ENCODE measurements at places on chromosomes 12 and 14.

DNA sequence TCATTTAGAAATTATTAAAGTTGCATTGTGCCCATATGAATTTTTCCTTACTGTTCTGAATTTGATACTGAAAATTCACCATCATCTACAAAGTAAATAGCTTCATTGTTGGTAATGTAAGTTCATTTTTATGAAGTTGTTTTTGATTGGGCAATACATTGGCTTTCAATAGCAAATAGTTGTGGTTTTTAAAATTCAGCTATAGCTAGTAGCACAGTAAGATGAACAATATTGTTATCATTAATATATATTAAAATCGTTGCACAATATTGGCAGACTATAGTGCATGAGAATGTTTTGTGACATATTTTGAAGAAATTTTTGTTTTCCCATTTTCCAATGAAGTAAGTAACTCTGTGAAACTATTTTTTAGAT is 575.0 kb downstream of the PRKD1 start:
- DNase-seq: no peak

GRCh38 chr12:131383741-131384543 is 326.9 kb upstream of the SFSWAP start:
- no peak for DNase-seq

GRCh38 chr14:61343471-61343870 is 22.1 kb downstream of the PRKCH start:
- DNase-seq: no peak

- DNase-seq: no peak
Measured at GRCh38 chr14:81655423-81656314, 122.0 kb upstream of the SEL1L start.

GRCh38 chr12:113403435-113404415 is at the start of gene SDS:
TSS of gene SDS (minus strand) at chr12:113403887. CDS start at chr12:113399708, 4,179 bp downstream.
- no peak for DNase-seq

GRCh38 chr14:62117010-62117750 is 355.0 kb downstream of the SNAPC1 start:
- DNase-seq: peak; percentile 49

DNA sequence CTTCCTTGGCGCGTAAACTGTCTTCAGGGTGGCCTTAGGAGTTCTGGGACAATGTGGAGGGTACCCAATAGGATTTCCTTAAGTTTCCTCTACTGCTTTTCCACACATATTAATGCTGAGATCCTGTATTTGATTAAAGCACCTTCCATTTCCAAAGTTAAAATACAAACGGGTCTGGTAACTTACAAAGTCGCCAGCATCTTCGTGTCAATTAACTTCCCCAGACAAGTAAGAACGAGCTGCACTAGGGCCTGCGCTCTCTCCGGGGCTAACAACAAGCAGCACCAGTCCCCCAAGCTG is 130.9 kb downstream of the NDUFA12 start:
- no peak for DNase-seq

DNA sequence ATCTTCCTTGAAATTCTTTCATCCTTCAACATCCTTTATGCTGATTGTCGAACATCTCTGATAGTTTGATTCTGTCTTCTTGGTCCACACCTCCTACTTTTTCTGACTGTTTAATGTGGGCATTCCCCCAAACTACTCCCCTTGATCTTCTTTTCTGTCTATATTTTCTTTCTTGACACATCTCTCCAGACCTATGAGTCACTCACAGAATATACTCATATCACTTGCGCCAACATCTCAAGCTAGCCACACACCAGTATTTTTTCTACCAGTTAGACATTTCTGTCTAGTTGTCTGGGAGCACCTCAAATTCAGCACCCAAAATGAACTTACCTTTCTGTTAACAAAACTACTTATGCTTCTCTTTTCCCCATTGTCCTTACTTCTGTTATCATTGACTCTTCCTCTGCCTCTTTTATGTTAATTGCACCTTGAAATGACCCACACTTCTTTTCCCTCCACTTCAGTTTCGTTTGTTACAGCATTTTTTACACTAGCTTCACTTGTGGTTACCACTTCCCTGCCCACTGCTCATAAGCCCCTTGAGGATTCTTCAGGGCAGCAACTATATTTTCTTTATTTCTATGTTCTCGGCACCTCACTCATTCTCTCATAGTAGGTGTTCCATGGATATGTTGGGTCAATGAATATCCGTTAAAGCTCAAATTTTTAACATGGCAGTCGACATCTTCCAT is 33.5 kb downstream of the TSHR start:
- no peak for DNase-seq

GRCh38 chr14:23929822-23930294 is 23.7 kb upstream of the DHRS4 start:
- DNase-seq: no peak

DNA sequence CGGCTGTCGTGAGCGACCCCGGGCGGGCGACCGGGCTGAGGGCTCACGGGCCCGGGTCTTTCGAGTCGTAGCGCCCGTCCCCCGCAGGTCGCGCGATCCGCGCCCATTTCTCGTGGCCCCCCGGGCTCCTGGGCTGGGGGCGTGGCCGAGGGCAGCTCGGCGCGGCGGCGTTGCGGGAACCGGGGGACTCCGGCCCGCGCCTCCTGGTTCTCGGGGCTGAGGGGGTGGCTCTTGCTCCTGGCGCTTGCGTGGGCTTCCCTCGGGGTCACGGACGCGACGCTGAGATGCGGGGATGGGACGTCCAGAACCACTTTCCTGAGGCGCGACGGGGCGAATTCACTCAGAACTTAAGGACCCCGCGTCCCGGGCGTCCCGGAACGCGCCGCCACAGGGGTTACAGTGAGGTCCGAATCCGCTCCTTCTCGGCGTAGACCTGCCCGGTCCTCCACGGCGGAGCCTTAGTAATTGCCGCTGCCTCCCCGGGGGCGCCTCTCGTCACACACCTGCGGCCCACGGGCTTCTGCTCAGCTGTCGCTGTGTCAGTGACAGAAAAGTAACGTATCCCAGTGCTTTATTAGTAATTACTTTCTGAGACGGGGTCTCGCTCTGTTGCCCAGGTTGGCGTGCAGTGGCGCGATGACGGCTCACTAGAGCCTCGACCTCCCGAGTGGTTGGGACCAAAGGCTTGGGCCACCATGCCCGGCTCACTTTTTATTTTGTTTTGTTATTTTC is 606 bp downstream of the EP400 start:
- no peak for DNase-seq

GRCh38 chr14:55446833-55447232 is 6.4 kb upstream of the TBPL2 start:
- DNase-seq: no peak

DNA sequence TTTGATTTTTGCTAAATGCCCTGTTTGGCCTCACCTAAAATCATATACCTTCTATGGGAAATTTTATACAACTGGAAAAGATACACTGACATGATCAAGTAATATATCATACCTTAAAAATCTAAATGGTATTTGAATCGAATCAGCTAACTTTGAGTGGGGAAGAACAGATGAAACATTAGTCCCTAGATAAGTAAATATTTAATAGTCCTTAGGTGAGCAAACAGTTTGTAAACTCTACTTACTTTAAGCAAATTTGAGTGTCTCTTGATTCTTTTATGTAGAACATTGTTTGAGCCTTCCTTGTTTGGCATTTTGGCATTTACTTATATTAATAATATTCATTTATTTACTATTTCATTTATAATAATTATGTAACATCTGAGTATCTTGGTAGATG is 195.7 kb upstream of the GARIN2 start:
- no peak for DNase-seq

DNA sequence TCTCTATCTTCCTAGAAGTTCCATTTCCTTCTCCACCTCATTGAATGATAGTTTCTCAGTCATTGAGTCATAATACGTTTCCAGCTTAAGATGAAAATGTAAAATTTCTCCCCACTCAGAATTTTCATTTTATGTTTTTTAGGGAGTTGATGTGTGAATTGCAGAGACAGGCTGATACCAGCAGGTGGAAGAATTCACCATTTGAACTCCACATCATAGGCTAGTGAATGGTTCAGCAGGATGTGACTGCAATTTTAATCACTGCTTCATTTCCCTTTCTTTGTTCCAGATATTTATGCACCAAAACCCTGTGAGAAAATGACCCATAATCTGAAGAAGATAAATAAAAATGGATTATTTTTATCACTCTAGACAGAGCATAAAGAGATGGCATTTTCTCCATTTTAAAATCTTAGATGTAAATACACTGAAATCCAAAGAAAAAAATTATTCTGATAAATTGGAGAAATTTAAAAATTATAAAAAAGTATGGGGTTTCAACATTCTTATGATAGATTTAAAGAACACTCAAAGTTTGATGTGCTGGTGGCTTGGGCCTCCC is 10.6 kb upstream of the PYGL start:
- DNase-seq: no peak

DNA sequence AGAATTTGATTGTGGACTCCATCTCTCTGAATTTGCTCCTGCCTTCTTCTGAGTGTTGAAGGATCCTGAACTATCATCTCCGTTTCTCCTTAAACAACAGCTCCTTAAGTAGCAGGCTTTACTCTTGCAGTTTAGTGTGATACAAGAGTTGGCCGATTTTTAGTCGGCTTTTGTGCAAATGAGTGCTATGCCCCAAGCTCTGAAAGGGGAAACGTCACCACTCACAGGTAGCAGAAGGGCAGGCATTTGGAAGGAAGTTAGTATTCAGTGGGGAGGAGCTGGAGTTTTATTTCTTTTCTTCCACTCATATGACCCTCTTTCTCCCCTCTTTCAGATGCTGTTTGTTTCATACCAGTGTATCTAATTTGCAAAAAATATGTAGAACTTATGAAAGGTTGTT is 36.5 kb upstream of the LRRC10 start:
- DNase-seq: no peak

DNA sequence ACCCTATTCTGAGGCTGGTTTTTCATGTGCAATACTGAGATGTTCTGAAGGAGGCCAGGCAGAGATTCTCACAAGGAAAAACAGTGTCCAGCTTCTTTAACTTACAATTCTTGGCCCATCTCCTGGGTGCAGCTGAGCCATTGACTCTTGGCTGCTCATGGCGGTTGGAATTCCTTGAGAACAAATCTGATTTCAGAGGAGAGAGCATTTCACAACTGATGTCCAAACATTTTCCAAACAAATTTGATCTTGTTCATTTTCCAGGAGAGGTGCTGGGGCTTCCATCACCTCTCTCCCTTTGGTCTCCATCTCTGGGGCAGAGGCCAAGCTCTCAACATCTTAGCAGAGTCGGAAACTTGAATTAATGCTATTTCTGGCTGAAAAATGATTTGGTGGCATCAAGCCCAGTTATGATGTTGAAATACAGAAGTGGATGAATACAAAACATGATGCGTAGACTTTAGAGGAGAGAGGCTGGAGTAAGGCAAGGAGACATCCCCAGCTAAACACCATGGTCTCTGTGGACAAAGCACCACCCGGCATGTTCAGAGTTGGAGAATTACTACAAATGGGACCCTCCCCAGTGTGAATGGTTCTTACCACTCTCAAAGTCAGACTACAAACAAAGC is 593.0 kb downstream of the VRK1 start:
- no peak for DNase-seq

DNA sequence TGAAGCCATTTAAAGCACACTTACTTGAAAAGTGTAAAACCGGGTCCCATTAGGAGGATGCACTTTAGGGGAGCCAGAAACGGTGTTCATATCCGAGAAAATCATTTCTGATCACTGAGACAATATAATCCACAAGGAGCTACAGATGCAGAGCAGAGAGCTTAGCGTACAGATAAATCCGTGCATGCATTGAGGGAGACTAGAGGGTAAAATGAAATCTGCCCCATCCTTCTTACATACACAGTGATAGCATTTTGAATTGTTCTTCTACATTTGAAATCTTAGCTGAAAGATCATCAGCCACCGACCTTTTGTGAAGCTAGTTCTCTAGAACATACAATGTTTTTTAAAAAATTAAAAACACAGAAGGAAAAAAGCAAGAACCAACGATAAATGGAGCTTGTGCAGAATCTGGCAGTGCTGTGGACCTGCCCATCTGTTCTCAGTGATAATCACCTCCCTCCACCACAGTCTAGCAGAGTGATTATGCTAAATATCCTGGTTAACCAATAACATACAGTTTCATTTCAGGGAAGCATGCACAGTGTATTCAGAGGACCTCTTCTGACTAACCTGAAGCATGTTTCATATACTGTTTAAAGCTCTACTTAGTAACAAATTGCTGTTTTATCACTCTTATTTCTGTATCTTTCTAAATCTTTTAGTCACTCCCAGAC is 161.1 kb downstream of the PPFIA2 start:
- peak; percentile 65 for DNase-seq

DNA sequence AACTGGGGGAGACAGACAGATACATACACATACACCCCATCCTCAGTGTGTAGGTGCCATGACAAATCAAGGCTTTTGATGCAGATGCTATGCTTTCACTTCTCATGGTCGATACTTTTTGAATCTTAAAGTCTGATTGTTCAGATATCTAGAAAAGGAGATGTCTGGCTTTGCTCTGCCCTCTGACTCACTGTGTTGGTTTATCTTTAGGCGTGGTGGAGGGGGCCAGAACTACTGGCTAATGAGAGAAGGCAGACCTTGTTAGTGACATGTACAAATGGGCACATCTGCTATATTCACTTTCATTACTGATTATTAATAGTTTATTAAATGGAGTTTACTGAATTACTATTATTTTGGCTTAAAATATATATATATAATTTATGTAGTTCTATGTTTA is 444.3 kb upstream of the RGS6 start:
- DNase-seq: no peak

- no peak for DNase-seq
Measured at GRCh38 chr14:24798911-24799462, 165.0 kb upstream of the GZMB start.

GRCh38 chr14:65177551-65177950 is 75.2 kb upstream of the MAX start:
- DNase-seq: no peak

GRCh38 chr14:70061108-70061507 is 127.6 kb downstream of the SLC8A3 start:
- DNase-seq: no peak

DNA sequence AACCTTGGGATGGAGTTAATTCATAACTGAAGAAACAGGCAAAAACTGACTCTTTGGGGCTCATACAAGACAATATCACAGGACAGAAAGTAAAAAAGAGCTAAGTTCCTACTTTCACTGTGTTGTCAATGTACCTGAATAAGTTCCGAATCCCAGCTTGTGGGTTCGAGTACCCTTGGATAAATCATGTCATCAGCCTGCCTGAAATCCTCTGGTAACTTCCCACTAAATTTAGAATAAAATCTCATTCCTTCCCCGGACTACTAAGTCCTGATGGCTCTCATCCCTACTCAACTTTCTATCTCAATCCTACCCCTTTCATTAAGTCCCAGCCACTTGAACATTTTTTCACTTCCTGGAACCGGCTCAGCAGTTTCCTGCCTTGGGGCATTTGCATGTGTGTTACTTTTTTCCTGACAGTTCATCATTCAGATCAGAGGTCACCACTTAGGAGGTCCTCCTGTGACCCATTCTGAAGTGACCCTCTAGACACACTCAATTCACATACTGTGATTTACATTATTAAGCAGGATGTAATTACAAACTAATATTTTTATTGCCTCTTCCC is 12.7 kb downstream of the ERP29 start:
- DNase-seq: no peak

Measured in NCI-H1436 treated with DMSO at 0.1 percent for 48 hours (cell line).